ENCODE measurements at places on chromosomes 6 and 20.

GRCh38 chr6:126268092-126268491, 71.8 kb upstream of the CENPW start:
- DNase-seq, result no peak

DNA sequence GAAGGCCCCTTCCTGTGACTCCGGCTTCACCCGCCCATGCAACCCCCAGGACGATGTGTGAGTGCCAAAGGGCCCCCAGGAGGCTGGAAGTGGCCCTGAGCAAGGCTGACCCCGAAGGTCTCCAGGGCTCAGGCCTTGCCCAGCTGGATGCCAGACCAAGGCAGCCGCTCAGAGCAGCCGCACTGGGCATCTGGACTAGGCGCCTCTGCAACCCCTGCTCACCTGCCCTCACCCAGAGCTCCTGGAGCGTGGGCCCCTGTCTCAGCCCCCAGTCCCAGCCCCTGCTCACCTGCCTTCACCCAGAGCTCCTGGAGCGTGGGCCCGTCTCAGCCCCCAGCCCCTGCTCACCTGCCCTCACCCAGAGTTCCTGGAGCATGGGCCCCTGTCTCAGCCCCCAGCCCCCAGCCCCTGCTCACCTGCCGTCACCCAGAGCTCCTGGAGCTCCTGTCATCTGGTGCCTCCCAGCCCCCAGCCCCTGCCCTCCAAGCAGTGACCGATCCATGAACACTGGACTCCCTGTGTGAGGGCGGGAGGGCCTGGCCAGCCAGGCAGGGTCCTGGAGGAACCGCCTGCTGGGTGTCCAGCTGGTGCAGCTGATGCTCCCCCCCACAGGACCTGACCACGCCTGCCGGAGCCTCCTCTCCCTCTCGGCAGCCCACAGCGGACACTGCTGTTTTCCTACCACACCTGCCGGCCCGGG, 1.1 kb downstream of the SRMS start:
- DNase-seq, result no peak

DNA sequence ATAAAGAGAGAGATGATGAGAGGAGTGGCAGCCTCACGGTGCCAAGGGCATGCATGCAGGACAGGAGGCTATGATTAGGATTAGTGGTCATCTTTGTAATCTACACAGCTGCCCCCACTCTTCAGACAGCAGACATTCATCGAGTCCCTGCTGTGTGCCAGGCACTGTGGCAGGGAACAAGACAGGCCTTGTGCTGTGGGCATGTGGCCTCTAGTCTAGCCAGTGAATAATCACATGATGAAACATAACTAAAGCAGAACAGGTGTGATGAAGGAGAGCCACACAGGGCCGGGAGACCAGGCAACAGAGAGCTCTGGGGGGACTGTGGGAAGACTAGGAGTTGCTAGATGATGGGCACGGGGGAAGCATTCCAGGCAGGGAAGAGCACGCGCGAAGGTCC, 22.2 kb downstream of the TOX2 start:
- DNase-seq, result no peak

GRCh38 chr20:1757606-1758512, 100.3 kb upstream of the SIRPG start:
- no peak for DNase-seq

DNA sequence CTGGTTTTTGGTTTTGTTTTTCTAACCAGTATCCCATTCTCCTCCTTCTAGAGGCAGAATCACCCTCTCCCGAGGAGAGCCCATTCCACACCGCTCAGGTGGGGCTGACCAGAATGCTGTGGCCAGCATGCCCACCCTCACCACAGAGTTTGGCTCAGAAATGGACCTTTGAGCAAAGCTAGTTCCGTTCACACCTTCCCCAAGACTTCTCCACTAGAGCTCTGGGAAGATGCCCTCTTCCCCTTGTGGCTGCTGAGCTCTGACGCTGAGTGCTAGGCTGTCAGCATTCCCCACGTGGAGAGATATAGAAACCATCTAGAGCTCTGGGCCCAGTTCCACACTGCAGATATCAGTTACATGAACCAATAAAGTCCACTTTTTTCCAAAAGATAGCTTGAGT, 7.9 kb downstream of the GPLD1 start:
- no peak for DNase-seq

GRCh38 chr6:42128460-42129359, 13.7 kb downstream of the C6orf132 start:
- DNase-seq, result no peak

- DNase-seq, result no peak
These were observed 18.4 kb upstream of the SLC22A1 start for GRCh38 chr6:160102956-160103824.

- no peak for DNase-seq
These were observed 180.7 kb downstream of the HIVEP2 start for GRCh38 chr6:142764311-142764710.

DNA sequence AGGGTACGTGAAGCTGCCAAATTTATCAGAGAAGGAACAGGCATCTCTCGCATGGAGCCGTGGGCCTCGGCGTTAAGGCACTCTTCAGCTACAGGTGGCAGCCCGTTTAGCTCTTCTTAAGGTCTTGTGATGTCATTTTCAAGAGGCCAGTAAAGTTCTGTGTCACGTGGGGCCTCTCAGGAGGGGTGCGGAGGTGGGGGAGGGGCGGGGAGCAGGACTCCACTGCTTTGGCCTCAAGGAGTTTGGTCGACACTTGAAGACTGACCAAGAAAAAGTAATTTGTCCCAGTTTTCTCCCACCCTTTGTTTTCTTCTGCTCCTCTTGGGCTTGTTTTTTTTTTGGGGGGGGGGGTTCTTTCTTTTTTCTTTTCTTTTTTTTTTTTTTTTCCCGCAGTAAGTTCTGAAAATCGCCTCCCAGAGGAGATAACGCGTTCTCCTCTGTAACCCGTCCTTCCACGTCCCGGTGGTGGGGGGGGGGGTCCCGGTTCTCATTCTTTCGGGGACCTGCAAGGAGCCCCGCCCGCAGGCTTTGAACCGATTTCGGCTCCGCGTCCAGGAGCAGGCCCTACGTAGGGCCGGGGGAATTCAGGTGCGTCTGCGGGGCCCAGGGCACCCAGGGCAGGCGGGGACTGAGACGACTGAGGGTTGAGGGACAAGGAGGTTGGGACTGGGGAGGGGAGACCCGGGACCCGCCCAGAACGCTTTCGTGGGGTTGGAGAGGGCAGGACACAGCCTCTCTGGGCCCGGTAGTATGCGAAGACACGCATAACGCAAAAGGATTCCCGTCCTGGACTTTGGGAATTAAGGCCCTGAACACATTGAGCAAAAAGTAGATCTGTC, 26.0 kb downstream of the GPX6 start:
- no peak for DNase-seq

DNA sequence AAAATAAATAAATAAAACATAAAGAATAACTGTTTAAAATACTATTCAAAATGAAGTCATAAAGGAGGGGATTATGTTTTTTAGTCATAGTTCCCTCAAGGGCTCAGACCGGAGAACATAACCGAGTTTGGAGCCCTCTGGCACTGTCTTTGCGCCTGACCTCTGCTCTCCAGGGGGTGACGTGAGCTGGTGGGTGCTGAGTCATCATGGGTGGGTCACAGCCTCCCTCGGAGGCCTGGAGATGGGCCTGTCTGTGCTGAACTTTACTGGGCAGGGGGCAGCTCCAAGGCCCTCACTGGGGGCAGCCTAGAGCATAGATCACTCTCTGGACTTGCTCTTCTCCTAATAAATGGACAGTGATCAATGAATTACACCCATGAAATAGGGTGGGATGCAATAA, 3.1 kb upstream of the MAVS start:
- DNase-seq, result no peak

- no peak for DNase-seq
These were observed 18.0 kb upstream of the SIRPB2 start for GRCh38 chr20:1509237-1509636.

DNA sequence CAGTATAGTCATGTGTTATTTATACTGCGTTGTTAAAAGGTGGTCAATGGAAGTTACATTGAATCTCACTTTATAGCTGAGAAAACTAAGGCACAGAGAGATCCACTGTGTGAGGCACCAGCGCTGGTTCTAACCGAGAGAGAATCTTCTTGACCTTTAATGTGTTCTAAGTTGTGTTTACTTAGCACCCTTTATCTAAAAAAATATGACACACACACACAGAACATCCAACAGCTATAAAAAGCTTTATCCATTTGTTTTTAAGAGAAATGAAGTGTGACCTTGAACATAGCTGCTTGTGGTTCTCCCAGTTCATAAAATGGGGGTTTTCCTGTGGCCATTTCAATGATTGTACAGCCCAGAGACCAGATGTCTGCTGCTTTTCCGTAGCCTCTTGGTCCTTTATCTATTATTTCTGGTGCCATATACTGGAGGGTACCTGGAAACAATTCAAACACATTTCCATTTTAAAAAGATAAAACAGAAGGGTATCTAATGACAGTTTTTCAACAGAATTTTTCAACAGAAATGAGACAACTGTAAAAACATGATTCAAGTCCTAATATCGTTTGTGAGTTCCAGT, 54.8 kb upstream of the MAP7 start:
- DNase-seq, result no peak

DNA sequence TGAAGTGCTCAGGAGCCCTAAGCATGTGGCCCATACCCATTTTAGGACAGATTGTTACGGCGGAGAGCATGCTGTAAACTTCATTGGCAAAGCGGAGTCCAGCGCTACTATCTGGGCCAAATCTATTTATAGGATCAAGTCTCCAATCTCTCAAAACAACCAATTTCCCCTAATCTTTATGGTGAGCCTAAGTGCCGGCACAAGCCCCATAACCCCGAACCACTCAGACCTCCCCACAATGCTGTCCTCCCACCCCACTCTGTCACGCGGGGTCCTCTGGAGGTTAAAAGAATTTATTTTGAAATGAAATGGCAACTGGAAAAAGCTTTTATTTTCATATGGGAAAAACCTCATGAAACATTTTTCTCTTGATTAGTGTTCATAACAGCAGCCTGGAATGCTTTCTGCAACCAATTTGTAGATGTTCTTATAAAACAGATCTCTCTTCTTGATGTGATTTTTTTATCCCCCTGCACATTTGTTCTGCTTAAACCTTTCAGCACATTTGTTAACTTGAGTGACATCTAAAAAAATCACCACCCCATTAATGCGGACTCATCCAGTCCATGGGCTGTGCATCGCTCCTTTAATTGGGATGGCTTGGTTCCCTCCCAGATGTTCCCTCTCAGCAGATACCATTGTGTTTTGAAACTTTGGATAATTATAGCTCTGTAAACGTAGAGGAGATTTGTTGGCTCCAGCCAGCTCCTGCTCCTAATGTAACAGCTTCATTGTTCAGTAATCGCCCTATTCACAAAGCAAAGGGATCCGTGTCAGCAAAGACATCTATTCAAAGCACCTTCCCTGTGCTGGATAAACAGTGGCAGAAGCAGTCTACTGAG, 323.6 kb downstream of the CD83 start:
- peak; percentile 57 for DNase-seq

DNA sequence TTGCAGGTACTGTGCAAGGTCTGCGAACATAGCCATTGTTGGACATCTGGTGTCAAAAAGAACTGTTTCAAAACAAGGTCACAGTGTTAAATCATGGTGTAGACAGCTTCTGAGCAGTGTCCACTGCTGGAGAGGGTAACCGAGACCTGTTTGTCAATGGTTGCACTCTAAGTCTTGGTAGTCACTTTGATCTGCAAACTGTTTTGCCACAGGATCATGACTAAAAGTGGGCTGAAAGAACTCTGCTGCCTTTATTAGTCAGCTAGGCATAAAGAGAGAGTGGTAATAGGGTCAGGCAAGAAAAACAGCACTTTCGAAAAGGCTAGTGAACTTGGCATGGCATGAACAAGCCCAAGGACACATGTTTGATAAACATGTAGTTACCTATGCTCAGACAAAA, 552.3 kb upstream of the CITED2 start:
- DNase-seq, result no peak

GRCh38 chr20:12199703-12200102, 282.0 kb downstream of the BTBD3 start:
- DNase-seq, result no peak

- DNase-seq, result no peak
These were observed 21.2 kb upstream of the TTPAL start for GRCh38 chr20:44454306-44454963.

DNA sequence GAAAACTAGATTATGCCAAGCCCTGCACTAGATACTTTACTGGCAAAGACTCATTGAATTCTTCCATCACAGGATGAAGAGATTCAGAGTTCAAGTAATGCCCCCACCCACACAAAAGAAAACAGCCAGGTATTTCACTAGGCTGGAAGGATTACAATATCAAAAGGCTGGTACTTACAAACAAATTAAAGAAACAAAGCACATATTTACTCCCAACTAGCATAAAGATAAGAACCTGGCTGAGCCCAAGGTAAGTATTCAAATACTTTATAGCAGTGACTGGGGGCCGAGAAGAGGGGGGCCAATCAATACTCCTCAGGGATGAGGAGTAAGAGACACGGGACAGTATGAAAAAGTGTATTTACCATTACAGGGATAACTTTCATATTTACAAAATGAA, 3.7 kb downstream of the ACOT8 start:
- no peak for DNase-seq

DNA sequence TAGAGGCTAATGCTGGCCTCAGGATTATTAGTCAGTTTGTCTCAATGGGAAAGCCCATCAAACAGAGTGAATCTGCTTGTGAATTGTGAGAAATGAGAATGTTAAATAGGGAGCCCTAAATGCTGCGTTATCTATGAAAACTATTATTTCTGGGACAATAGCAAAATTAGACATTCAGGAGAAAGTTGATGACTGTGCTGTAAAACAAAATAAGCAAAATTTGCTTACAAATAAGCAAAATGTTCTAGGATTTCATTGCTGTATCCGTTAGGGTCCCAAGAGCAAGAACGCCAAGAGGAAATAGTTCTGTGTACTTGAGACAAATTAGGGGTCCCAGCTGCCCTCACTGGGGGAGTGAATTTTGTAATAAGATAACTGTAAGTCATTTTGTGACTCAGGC, 59.2 kb upstream of the RAB32 start:
- DNase-seq, result no peak

DNA sequence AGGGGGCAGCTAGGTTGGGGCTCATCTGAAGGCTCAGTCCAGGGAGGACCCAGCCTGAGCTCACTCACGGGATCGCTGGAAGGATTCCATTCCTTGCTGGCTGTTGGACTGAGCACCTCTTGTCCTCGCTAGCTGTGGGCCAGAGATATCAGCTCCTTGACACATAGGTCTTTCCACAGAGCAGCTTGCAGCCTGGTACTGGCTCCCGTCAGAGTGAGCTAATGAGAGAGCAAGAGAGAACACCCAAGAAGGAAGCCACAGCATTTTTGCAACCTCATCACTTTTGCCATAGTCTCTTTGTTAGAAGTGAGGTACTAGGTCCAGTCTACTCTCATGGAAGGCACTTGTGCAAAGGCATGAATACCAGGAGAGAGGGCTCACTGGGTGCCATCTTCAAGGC, 179.9 kb downstream of the CDC5L start:
- DNase-seq, result no peak

Measured in GM04503 (cell line).